ENCODE measurements at places on chromosomes 4 and X. TPM values are rescaled to one million over a fixed set of nuclear protein-coding genes. Genes with fewer than 3 reads are reported as not detected.

DNA sequence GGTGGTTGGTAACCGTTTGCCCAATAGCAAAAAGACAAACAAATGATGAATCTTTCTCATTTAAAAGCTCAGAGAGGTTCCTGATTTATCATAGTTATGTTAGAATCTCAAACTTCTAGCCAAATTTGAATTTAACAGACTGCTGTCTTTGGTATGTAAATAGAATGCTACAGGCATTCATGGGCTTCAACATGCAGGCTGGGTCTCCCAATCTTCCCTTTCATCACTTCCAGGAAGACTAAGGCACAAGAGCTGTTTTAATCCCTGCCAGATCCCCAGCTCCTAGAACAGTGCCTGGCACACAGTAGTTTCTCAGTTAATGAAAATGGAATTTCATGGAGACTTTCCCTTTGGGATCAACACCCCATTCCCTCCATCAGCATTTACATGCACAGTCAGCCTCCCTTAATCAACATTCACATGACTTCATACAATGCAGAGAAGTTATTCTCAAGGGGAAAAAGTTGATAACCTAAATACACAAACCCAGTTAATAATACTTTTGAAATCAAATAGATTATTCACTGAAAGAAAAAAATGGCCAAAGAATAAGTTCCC, 107.6 kb upstream of the C1QTNF7 start:
- no peaks in the 10 kb centered on the region for H3K27me3 ChIP-seq
- no peak overlapping the region for H3K27ac ChIP-seq
- H3K4me3 ChIP-seq, result no peak overlapping the region
- H3K4me1 ChIP-seq, result peaks cover 23% of the 10 kb centered on the region
- no peaks in the 10 kb centered on the region for H3K36me3 ChIP-seq
- DNase-seq, result no peak

DNA sequence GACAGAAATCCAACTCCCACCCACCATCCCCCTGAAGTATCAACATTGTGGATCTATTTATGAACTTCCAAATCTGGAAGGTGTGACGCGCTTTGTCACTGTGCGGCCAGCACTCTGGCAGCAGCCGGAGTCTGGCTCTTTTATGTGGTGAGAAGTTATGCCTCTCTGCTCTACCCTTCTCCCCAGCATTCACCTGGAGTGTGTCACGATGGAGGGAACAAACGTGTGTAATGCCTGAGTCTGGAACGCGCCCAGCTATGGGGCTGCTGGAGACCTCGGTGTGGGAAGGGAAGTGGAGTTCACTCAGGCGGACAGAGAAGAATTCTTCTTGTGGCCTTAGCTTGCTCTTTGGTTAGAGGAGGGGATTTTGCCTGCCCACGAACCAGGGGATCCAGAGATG, 222.1 kb upstream of the RPL34 start:
- no peaks in the 10 kb centered on the region for H3K27me3 ChIP-seq
- H3K27ac ChIP-seq, result no peak overlapping the region
- DNase-seq, result no peak
- 0 out of 2 replicates have a peak, but pooled peaks cover 5% of the 10 kb centered on the region for H3K4me1 ChIP-seq
- no peak overlapping the region for H3K4me3 ChIP-seq

DNA sequence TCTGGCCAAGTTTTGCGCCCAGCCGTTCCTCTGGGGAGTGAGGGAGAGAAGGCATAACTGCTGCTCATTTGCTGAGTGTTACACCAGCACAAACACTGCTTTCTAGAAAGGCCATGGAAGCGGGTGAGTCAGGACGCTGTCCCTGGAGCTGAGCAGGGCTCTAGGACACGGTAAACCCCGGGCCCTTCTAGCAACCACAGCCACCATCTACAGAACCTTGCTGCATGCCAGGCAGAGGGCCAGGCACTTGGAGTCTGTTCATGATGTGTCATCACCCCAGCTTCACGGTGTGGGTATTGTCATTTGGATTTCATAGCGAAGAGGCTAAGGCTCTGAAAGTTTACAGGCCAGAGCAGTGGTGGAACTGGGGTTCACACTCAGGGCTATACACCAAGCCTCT, 31.8 kb upstream of the C4orf50 start:
- H3K27ac ChIP-seq, result peak overlapping the region; percentile 43
- H3K36me3 ChIP-seq, result no peaks in the 10 kb centered on the region
- no peaks in the 10 kb centered on the region for H3K4me1 ChIP-seq
- DNase-seq, result no peak
- no peaks in the 10 kb centered on the region for H3K27me3 ChIP-seq
- H3K4me3 ChIP-seq, result no peak overlapping the region

DNA sequence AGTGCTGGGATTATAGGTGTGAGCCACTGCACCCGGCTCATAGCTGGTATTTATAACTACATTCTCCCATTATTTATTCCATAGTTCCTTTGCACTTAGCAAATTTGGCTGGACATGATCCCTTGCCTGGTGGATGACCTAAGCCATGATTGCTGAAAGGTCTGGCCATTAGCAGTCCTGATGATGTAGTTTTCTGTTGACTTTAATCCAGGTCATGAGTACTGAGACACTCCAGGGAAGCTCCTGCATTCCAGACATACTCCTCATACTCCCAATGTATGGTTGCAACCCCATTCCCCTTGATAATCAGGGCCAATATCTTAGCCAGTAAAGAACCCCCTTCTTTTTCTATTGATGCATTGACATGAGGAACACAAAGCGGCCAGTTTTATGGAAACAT, 24.4 kb upstream of the MGST2 start:
- no peak overlapping the region for H3K27ac ChIP-seq
- no peak overlapping the region for H3K4me3 ChIP-seq
- no peaks in the 10 kb centered on the region for H3K4me1 ChIP-seq
- peaks cover 5% of the 10 kb centered on the region for H3K27me3 ChIP-seq

DNA sequence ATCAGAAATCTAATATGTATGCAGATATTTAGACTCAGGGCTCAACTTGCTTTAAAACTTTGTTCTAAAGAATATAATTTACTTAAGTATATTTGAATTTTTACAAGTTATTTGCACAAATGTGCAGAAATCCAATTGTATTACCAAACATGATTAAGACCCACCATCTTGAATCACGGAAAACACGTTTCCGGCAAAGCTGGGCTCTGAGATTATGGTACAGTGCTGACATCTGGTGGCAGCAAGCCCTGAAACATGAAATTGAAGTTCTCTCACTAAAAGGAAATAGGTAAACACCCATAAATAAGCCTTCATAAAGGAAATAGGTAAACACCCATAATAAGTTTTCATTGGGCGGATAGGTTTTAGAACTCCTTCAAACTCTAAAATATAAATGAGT, 98.3 kb upstream of the MAOA start:
- peaks cover 33% of the 10 kb centered on the region for H3K4me1 ChIP-seq
- no peak overlapping the region for H3K27ac ChIP-seq
- H3K4me3 ChIP-seq, result no peak overlapping the region
- no peaks in the 10 kb centered on the region for H3K27me3 ChIP-seq
- H3K36me3 ChIP-seq, result peaks cover 5% of the 10 kb centered on the region

GRCh38 chr4:6910340-6910959, 824 bp downstream of the TBC1D14 start:
- no peak for DNase-seq
- H3K4me1 ChIP-seq, result peaks cover 33% of the 10 kb centered on the region
- H3K4me3 ChIP-seq, result peak overlapping the region; percentile 95
- H3K27me3 ChIP-seq, result peaks cover 12% of the 10 kb centered on the region

GRCh38 chr4:137446071-137446470, 86.2 kb downstream of the PCDH18 start:
- H3K27me3 ChIP-seq, result no peaks in the 10 kb centered on the region
- H3K36me3 ChIP-seq, result no peaks in the 10 kb centered on the region
- peaks cover 40% of the 10 kb centered on the region for H3K4me1 ChIP-seq

DNA sequence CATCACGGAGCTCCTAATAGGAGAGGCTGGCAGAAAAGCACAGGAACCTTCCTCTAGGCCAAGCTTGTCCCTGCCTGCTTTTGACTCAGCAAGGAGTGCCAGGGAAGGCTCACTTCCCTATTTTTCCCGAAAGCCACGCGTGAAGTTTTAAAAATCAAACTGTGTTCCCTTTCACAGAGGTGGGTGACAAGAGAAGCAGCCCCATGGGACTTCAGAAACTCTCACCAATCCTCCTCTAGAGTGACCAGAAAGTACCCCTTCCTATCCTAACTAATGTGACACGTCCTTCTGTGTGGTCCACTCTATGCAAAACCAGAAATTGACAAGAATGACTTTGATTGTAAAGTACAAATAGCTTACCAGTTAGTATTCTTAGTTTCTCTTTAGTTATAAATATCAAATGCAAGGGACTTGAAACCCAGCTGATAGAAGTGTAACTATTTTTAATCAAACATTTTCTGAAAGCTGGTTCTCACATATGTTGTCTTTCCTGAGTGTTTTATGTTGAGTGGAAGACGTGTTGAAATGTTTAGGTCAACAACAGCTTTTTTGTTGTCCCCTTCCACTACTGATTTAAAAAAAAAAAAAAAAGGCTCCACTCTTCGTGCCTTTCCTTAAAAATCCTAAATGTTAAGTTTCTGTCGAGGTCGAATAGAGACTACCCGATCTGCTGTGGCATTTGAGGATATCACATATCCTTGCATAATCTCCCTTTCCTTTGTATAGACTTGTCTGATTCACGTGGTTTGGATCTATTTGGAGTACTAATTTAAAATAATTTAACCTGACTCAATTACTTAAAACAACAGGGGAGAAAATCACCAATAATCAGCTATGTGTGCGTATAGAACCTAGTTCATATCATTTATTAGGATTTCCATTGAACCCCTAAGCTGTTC, 42.1 kb downstream of the NFKB1 start:
- no peaks in the 10 kb centered on the region for H3K27me3 ChIP-seq
- H3K4me3 ChIP-seq, result no peak overlapping the region
- H3K36me3 ChIP-seq, result no peaks in the 10 kb centered on the region

Gene SLITRK2
- total RNA-seq, result not detected

Gene FRMD7
- total RNA-seq, result not detected

Gene FAM47E
- total RNA-seq, result 1.4 TPM

Measured in WTC11 (cell line).